ENCODE measurements at places on chromosomes 1 and 21.

DNA sequence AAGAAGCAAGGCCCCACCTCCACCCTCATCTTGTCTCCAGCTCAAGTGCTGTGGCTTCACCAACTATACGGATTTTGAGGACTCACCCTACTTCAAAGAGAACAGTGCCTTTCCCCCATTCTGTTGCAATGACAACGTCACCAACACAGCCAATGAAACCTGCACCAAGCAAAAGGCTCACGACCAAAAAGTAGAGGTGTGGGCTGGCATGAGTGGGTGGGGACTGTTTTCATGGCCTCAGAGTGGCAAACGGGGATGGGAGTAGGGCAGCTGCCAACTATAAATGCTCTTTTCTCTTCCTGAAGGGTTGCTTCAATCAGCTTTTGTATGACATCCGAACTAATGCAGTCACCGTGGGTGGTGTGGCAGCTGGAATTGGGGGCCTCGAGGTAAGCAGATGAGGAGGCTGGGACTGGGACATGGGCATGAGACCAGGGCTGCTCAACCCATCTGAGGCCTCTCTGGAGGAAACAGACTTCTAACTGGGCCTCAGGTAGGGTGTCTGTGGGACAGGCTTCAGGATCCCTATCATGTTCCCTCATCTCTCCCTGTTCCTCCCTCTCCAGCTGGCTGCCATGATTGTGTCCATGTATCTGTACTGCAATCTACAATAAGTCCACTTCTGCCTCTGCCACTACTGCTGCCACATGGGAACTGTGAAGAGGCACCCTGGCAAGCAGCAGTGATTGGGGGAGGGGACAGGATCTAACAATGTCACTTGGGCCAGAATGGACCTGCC lies 8.8 kb upstream of the P3R3URF start:
- no peak for DNase-seq

GRCh38 chr1:13707164-13707563 lies 7.2 kb downstream of the PRDM2 start:
- DNase-seq, result no peak

- DNase-seq, result no peak
Observed at GRCh38 chr1:40897513-40897912, 35.4 kb upstream of the CITED4 start.

DNA sequence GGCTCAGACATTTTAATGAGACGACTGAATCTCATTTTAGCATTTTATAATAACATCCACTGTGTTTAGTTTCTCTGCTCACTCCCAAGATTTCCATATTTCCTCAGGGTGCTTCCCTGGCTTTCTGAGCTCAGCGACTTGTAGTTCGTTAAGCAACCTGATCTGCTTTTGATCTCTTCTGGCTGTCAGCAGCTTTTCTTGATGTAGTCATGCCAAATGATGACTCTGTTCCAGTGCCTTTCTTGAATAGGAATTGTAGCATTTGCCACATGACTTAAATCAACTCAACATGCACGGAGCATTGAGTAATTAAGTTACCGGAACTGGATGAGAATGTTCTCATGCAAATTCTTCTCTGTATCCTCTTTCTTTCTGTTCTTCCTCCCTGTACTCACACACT lies 246.1 kb downstream of the FMN2 start:
- no peak for DNase-seq

DNA sequence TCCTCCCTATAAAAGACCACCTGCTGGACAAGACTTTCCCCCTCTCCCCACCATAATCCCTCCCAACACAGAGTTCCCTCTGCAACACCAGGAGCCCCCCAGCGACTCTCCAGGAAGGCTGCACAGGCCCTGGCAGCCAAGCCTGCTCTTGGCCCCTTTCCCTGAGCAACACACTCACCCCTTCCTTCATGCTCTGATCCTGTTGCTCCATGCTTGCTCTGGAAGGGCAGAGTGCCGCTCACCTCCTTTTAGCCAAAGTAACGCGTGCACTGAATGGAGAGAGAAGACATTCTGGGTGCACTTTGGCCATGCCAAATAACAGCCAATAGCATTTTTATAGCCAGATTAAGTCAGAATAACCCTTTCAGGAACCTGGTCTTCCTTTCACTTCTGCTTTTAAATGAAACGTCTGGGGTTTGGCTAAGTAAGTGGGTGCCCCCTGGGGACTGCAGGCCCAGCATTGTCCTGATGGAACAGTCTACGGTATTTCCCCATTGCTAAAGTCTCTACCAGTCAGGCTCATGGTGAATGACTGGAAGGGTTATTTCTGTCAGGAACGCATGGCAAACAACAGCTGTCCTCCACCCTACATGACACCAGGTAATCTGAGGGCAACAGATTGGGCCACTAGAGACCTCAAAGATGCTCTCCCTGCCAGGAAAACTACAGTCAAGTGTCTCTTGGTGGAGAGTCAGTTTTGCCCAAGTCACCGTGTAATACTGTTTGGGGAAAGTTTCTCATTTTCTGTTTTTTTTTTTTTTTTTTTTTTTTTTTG lies at the start of gene SLC2A5:
Gene SLC2A5, minus strand, starts transcription at position 310 of the 775 bp plus-strand sequence. Its CDS starts 99 bp downstream, at position 211.
- no peak for DNase-seq

DNA sequence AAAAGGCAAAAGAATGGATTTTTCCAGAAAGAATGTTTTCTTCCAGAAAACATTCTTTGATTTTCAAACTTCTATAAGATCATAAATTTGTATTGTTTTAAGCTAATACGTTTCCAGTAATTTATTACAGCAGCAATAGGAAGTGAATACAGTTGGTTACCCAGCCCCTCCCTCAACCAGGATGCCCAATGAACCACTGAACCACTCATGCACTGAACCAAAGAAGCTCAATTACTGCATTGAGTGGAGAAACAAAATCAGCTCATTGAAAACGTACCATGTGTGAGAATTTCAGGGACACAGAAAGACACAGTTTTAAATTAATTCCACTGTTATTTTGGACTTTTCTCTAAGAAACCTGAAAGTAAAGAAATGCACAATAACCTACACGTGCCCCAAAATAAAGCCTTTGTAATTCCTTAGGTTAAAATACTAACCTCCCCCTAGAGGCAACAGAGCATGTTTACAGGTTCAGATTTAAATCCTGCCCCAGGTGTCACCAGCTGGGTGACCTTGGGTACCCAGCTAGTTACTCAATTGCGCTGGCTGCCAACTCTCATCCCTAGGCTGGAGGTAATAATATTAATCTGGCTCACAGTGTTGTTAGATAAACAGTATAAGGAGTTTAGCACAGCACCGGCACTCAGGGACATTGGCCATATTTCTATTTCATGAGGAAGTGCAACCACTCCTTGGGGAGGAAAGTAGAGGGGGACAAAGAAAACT lies 111.7 kb downstream of the NMNAT2 start:
- no peak for DNase-seq

DNA sequence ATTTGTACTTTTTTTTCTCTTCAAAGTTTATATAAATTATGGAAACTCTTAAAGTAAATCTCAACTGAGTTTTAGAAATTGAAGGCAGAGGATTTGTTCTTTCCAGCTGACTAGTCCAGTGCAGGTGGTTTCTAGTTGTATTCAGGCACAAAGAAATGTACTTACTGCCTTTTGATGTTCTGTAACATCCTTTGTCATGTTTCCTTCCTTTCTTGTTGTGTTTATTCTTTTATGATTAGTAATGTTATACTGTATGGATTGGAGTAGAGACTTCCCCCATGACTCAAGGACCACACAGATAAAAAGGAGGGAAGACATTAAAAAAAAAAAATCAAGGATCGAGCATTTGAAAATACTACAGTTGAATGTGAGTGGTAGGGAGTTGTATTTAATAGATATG lies 8.0 kb downstream of the HIPK1 start:
- DNase-seq, result no peak

DNA sequence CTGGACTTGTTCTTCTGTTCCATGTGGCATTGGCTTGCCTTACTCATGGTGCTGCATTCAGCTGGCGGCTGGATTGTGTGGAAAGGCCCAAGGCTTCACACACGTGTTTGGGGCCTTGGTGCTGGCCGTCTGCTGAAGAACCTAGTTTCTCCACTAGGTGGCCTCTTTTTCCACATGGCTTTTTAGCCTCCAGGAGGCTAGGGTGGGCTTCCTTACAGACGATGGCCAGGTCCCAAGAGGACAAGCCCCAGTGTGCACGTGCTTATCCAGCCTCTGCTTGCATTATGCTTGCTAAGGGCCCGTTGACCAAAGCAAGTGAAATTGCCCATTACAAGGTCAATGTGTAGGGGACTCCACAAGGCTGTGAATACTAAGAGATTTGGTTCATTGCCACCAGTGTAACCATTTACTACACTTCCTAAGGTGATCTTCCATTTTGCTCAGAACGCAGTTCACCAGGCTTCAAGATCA lies 47.5 kb upstream of the FOXO6 start:
- no peak for DNase-seq

- no peak for DNase-seq
Observed at GRCh38 chr1:29450591-29450990, 214.3 kb downstream of the PTPRU start.

DNA sequence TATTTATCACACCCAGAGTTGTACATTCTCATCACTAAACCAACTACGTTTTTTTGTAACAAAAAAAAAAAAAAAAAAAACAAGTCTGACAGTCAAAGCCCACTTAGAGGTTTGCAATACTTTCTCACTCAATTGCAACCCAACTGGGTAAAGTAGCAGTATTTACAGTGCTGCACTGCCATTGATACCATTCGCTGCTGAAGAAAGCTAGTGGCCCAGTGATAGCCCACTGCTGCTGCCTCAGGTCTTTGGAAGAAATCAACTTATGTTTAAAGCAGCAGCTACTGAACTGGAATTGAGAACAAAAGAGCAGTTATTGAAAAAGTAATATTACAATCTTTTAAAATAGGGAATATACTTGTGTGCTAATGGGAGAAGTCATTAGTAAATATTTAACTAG lies 2.7 kb downstream of the HNRNPU start:
- DNase-seq, result no peak

GRCh38 chr1:58584082-58584895 lies 7.2 kb upstream of the TACSTD2 start:
- no peak for DNase-seq

DNA sequence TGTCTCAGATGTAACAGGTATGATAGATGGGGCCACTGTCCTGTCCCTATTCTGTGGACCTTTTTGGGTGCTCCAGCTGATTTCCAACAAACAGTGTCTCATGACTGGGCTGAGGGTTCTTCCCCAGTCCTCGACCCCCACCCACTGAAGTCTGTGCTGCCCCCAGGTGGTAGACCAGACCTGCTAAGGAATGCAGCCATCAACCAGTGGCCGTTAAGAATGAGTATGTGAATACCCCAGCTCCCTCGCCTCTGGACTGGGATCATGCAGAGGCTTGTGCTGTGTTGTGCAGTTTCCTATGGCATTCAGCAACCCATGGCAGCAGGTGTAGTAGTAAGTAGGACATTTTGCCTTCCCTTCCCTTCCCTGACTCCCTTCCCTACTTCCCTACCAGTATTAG lies 183.1 kb upstream of the KAZN start:
- no peak for DNase-seq

DNA sequence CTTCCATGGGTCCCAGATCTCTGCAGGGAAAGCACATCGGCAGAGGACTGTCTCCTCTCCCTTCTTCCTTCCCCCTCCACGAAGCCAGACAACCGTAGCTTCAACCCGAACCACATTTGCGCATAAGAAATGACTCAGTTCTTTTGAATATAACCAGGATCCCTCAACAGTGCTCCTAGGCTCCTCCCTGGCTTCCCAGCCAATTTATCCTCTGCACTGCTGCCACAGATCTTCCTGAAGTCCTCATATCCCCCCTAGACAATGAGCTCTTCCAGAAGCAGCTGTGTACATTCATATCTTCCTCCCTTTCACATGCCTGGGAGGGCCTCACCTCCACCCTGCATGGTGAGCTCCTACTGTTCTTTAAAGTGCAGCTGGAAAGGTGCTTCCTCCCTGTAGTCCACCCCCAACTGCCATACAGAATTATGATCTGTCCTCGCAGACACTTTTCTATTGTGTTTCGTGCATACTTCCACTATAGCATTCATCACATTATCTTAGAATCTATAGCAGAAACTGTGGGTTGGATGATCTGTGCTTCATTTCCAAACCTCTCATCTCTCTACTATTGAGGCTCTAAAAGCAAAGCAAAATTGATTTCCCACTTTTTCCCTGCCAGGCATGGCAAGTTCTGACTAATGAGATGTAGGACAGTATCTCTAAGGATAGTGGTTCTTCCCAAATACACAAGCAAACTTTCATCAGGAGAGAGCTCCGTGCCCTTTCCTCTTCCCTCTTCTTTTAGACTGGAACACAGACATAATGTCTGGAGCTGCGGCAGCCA lies 179.3 kb upstream of the HMGB4 start:
- DNase-seq, result no peak

GRCh38 chr1:214271174-214271858 lies 9.6 kb upstream of the SMYD2 start:
- no peak for DNase-seq

GRCh38 chr1:5850503-5850902 lies 141.7 kb downstream of the NPHP4 start:
- no peak for DNase-seq

- DNase-seq, result no peak
Observed at GRCh38 chr1:17635811-17636210, 96.3 kb downstream of the ARHGEF10L start.

GRCh38 chr1:91791691-91792488 lies 94.1 kb downstream of the TGFBR3 start:
- DNase-seq, result no peak

DNA sequence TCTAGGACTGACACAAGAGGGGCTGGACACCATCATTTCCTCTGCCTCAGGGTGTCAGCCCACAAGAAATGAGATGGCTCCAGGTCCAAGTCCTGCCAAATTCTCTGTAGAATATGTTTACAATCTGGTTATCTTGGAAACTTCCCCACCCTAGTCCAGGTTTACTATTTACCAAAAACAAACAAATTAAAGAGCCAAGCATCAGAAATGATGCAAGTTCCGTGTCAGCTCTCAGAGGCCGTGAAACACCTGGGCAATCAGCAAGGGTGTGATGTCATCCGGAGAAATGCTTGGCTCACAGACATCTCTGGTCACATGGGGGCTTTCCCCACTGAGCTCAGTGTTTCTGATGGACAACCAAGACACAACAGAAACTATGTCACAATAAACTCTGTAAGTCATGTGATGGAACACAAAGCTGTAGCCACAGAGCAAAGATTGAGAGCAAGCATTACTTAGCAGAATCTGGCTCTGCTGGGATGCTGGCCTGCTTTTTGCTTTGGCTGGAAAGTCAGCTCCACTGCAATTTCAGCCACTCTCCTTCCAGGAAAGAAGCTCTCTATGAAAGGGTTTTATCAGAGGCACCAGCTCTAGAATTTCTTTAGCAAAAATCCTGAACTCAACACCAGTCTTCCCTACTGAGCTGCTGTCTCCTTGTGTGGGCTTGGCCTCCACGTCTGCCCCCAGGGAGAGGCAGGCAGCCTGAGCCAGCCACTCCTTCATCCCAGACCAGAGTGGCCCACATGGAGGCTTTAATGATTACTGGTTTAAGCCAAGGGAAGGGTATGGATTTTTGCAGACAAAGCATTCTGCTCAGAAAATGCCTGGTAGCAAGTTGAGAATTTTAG lies 55.9 kb downstream of the NENF start:
- no peak for DNase-seq
